Fibroblast of skin of left quadriceps (primary cell): ENCODE measurements at places on chromosomes 1 and 21.

GRCh38 chr1:226123591-226124471 lies 61.3 kb downstream of the H3-3A start:
- DNase-seq: no peak

DNA sequence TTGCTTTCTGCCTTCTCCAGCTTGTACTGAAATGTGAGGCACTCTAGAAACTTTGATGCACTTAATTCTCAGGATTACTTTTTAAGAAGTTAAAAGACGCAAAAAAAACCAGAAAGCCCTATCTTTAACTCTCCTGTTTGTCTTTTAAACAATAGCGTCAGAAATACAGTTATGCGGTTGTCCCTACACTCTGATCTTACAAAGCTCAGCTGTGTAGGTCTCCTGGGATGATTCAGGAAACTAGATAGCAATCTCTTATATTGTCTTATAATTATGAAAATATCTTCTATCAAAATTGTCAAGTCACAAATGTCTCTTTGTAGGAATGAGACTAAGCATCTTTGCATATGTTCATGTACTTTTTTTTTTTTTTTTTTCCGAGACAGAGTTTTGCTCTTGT lies 26.9 kb upstream of the RCAN3 start:
- DNase-seq: no peak

DNA sequence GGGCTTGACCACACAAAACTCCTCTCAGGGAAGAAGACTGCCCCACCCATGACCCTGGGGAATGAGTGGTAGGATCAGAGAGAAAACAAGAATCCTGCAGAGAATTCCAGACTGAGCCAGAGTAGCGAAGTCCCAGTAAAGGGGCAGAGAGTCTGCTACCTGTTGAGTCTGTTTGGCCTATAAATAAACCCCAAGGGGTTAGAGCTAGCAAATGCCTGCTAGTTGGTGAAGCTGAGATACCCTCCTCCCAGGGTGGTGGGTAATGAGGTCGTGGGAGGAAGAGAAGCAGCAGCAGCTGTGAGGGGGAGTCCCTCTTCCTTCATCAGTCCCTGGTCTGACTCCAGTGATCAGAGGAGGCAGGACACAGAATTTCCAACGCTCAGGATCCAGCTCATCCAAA lies 2.5 kb downstream of the TRAF3IP3 start:
- no peak for DNase-seq

GRCh38 chr1:168161459-168161858 lies 17.3 kb upstream of the TIPRL start:
- no peak for DNase-seq

GRCh38 chr1:116578581-116578980 lies 7.8 kb upstream of the CD58 start:
- DNase-seq: no peak

GRCh38 chr1:5680600-5680999 lies 311.6 kb downstream of the NPHP4 start:
- DNase-seq: no peak

DNA sequence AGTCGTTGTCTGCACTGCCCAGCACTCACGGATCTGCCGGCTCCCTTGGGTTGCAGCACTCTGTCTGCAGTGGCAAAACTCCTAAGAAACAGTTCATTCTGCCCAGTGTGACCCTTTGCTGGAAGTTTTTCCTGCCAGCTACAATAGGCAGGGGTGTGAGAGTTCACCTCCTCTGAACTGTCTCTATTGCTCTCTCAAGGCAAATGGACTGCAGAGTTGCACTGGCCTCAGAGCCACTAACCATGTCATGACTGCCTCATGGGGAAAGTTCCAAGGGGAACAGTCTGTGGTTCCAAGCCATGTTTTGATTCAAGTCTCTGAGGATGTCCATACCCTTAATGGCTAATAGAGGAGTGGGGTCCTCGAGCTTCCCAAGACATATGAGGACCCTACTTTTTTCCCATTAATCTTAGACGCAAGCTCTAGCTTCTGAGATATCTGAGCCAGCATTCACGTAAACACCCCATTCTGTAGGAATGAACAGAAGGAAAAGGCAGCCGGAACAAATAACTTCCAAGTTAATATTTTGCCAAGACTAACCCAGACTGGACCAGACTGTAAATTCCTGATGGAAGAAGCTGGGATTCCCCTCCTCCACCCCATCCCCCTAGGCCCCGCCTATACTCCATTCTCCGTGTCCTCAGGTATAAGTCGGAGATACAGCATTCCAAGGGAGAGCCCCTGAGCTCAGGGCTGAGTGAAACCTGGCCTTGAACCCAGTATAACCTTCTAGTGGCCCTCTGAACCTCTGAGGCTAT lies 93.8 kb upstream of the AKT3 start:
- no peak for DNase-seq

GRCh38 chr1:66013371-66013770 lies 220.7 kb downstream of the PDE4B start:
- no peak for DNase-seq

GRCh38 chr1:167121375-167122120 lies 27.7 kb downstream of the STYXL2 start:
- DNase-seq: no peak
